Mesothelial cell of epicardium (in vitro differentiated cells): ENCODE measurements at places on chromosomes 2 and 18. TPM values are rescaled to one million over a fixed set of nuclear protein-coding genes. Genes with fewer than 3 reads are reported as not detected.
A peak's percentile ranks its signal among the peaks of the same experiment; 100 is the strongest.

RGPD3 gene
- total RNA-seq, result 0.09 to 0.18 TPM (median 0.18 TPM) in 3 replicates

TRAPPC8 gene
- 34.9 to 39.8 TPM (median 35.6 TPM) in 3 replicates for total RNA-seq

SALL3 gene
- 0.31 to 0.58 TPM (median 0.36 TPM) in 3 replicates for total RNA-seq

DNA sequence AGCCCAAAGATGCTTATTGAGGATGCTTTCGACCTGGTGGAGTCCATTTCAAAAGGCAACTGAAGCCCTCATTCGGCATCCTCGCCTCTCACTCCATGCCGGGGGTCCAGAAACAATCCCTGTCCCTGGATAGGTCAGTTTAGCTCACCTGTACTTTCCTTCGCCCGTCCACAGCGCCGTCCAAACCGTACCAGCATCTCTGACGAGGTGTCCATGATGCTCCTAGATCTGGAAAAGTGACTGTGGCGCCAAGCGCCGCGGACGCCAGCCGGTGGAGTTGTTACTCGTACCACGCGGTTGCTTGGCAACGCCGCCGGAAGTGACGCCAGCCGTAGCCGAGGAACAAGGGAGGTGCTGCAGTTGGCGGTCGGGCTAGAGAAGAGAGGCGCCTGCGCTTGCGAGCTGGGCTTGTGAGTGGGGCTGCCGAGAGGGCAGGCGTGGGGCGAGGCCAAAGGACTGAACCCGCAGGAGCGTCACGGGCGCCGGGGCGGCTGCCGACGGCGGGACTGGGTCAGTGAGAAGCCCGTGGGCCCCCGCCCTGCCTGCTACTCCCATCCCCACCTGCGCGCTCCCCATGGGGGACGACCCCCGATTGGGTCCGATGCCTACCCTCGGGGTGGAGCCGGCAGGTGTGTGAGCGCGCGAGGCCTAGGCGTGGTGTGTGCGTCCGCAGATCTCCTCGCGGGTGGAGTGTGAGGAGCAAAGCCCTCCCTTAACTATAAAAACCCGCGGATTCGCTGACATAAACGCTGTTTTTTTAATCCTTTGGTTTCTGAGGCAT, at the start of the genes CFAP210 and PHOSPHO2:
TSS of gene CFAP210 (minus strand) at position 293 of the 781 bp plus-strand sequence. CDS start at position 215, 78 bp downstream.
TSS of gene PHOSPHO2 (plus strand) at position 357 of the 781 bp plus-strand sequence. CDS start 6,503 bp downstream, outside the sequence.
- DNase-seq, result peak; percentile 97

- no peak for DNase-seq
Observed at GRCh38 chr2:37843556-37843955, 81.5 kb upstream of the RMDN2 start.

- DNase-seq, result no peak
Observed at GRCh38 chr2:207630491-207630890, 5.3 kb upstream of the METTL21A start.

GRCh38 chr2:69437751-69438154, 518 bp upstream of the NFU1 start:
- DNase-seq, result no peak
